ENCODE measurements at places on chromosomes 12 and 14.

DNA sequence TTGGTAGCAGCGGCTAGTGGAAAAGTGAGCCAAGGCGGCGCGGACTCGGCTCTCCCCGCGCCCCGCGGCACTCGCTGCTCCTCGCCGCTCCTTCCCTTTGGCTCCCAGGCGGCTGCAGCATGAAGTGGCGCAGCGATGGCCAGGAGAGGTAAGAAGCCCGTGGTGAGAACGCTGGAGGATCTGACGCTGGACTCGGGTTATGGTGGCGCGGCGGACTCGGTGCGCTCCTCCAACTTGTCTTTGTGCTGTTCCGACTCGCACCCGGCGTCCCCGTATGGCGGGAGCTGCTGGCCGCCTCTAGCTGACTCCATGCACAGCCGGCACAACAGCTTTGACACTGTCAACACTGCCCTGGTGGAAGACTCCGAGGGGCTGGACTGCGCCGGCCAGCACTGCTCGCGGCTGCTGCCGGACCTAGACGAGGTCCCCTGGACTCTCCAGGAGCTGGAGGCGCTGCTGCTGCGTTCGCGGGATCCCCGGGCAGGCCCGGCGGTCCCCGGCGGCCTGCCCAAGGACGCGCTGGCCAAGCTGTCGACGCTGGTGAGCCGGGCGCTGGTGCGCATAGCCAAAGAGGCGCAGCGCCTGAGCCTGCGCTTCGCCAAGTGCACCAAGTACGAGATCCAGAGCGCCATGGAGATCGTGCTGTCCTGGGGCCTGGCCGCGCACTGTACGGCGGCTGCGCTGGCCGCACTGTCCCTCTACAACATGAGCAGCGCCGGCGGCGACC, 225.6 kb upstream of the CRY1 start:
- no peak for DNase-seq

GRCh38 chr14:67917006-67917405, 97.4 kb downstream of the RAD51B start:
- no peak for DNase-seq

DNA sequence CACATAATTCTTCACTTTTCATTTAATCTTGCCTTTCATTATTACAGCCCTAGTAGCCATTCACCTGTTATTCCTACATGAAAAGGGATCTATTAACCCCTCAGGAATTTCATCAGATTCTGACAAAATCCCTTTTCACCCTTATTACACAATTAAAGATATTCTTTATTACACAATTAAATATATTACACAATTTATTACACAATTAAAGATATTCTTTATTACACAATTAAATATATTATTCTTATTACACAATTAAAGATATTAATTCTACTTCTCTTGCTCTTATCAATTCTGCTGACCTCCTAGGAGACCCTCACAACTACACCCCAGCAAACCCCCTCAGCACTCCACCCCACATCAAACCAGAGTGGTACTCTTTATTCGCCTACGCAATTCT, 77.1 kb downstream of the SINHCAF start:
- no peak for DNase-seq

DNA sequence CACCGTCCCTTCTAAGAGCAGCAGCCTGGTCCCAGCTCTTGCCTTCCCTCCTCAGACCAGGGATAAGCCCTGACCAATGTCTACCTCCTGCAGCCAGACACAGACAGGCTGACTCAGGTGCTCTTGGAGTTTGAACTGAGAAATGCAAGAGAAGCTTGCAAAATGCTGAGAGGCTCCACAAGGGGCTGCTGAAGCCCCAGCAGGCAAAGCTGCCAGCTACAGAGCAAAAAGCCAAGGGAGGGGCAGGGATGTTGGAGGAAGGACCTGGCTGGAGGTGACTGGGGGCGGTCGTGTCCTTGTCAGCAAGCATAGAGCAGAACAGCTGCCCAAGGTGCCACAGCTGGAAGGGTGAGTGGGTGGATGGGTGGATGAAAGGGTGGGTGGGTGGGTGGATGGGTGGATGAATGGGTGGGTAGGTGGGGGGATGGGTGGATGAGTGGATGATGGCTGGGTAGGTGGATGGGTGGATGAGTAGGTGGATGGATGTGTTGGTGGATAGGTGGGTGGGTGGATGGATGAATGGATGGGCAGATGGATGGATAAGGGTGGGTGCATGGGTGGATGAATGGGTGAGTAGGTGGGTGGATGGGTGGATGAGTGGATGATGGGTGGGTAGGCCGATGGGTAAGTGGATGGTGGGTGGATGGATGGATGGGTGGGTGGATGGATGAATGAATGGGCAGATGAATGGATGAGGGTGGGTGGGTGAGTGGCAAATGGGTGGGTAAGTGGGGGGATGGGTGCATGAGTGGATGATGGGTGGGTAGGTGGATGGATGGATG, 4.0 kb upstream of the INF2 start:
- DNase-seq: no peak

- no peak for DNase-seq
Observed at GRCh38 chr14:51304941-51305340, 64.9 kb downstream of the TMX1 start.

DNA sequence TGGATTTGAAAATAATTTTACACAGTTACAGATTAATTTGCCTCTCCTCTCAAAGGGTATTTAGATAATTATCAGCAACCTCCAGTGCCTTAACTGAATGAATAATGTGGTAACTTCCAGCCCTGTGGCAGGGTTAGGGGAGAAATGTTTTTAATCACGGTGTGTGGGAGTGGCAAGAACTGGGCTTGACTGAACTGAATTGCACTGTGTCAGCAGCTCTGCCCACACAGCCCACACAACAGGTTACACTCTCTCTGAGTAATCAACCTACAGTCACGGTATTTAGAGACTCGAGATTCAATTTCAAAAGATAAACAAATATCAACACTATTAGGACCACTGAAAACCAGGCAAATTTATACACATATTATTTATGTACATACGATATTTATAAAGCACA, 198.5 kb downstream of the KCNC2 start:
- no peak for DNase-seq

DNA sequence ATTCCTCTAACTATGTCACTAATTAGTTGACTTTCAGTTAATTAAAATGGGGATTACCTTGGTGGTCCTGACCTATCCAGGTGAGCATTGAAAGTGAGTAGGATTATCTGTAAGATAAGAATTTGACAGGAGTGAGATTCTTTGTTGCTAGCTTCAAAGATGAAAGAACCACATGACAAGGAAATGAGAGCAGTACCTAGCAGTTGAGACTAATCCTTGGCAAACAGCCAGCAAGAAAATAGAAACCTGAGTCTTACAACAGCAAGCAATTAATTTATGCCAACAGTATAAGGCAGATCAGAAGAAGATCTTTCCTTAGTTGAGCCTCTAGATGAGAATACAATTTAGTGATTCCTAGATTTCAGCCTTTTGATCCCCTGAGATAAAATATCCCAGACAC, 1058.4 kb downstream of the LRFN5 start:
- no peak for DNase-seq

GRCh38 chr12:71726548-71726947, 28.1 kb upstream of the RAB21 start:
- no peak for DNase-seq

- peak; percentile 78 for DNase-seq
Observed at GRCh38 chr12:132761921-132762583, 420 bp upstream of the ANKLE2 start.

All from stimulated activated naive B cell treated with anti-CD40 and anti-IgM and Interleukin-4, amounts not matched to agents 10 μg/mL and 1 μg/mL and 100 μg/mL, for 72 hours (primary cell).